ENCODE measurements at places on chromosomes 5 and 9.

- no peak for DNase-seq
Measured at GRCh38 chr5:44048276-44048984, 340.8 kb downstream of the FGF10 start.

- no peak for DNase-seq
Measured at GRCh38 chr5:170353011-170353761, 36.0 kb downstream of the KCNMB1 start.

DNA sequence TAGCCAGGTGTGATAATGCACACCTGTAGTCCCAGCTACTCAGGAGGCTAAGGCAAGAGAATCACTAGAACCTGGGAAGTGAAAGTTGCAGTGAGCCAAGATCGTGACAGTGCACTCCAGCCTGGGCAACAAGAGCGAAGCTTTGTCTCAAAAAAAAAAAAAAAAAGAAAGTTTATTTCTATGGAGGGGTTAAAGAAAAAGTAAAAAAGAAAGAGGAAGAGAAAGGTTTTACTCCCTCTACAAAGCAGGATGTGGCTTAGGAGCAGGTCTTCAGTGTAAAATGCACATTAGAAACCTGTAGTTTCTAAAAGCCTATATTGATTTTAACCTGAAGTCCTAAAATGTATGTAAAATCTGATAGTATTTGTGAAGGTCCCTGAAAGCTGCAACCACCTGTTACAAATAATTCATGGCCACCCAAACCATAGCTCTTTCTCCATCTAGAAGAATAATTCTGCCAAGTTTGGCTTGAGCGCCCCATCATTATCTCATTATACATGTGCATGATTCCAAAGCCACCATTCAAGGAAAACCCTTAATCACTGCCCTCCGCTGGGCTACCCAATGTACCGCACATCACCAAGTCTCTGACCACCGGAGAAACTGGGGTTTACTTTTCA is 3.4 kb downstream of the FNBP1 start:
- no peak for DNase-seq

DNA sequence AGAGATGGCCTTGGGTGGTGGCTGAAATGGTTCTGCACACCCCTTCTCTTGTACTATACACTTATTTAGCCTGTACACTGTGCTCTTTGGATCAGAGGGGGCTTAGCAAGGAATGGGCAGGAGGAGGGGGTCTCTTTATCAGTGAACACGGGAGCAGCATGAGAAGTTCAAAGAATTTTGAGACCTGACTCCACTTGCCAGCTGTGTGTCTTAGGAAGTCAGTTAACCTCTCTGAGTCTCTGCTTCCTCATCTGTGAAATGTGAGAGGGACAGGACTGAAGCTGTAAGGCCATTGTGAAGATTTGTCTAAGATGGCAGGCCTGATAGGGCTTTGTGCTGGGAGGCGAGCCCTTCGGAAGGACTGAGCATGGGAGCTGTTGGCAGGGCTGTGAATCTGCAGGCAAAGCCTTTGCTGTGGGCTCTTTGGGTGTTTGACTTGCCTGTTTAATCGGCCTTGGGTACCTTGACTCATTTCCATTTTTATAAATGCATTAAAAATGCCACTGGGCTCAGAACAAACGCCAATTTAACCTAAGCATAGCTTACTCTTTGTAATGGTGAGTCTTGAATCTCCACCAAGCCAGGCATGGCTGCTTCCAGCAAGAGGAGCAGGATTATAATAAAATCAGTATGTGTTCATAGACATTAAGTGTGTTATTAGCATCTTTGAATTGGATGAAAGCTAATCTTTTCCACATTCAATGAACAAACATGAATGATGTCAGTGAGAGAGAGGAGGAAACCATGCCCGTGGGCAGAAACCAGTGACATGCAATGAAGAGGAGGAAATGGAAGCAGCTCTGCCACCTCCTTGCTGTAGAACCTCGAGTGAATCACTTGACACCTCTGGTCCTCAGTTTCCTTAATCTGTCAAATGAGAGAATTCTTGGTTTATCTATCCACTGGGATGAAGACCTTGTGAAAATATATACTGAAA is 89.4 kb downstream of the MACROH2A1 start:
- DNase-seq: no peak

GRCh38 chr5:125510651-125511050 is 764.2 kb upstream of the ZNF608 start:
- DNase-seq: no peak

DNA sequence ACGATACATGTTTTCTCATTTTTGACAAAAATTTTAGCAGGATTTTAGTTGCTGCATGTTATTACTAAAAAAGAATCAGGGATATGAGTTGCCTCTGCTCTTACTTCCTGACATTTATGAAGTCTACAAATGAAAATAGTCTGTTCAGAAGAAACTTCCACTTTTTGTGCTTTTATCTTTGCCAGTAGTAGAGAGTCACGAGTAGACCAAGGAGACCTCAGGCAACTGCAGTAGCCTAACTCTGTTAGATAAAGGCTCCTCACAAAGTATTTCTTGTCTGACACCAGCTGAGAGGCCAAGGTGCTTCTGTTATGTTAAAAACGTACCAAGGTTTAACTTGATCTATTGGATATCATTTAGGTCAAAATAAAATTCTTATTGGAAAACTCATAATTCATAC is 333.9 kb downstream of the NR2F1-AS1 start:
- DNase-seq: no peak

DNA sequence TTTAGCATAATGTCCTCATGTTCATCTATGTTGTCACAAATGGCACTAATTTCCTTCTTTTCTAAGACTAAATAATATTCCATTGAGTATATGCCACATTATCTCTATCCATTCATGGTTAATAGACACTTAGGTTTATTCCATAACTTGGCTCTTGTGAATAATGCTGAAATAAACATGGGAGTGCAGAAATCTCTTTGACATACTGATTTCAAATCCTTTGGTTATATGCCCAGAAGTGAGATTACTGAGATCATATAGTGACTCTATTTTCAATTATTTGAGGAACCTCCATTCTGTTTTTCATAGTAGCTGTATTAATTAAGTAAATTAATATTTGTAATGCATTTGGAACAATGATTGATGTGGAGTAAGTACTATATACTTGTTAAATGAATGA is 13.0 kb downstream of the SMIM3 start:
- DNase-seq: no peak

GRCh38 chr9:32136700-32137339 is 247.6 kb upstream of the ACO1 start:
- DNase-seq: no peak

All from activated T-cell treated with anti-CD3 and anti-CD28 coated beads for 48 hours (primary cell).